ENCODE measurements at places on chromosomes 7 and 10.
A peak's percentile ranks its signal among the peaks of the same experiment; 100 is the strongest.

DNA sequence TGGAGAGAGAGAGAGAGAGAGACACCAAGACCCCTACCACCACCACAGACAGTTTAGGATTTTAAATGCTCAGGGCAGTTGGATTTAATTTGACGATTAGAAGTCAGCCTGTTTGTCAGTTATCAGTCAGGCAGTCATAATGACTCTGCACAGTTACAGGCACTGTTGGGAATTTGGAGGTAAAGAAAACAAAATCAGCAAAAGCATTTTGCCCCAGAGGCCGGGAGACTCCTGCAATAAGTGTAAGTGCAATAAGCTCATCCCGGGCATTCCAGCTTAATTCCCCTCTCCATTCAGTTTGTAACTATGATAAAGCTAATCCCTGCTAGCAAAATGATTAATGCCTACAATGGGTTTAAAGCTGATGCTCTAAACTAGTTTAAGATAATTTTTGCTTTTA is 13.5 kb downstream of the SEMA3C start:
- DNase-seq, result no peak

DNA sequence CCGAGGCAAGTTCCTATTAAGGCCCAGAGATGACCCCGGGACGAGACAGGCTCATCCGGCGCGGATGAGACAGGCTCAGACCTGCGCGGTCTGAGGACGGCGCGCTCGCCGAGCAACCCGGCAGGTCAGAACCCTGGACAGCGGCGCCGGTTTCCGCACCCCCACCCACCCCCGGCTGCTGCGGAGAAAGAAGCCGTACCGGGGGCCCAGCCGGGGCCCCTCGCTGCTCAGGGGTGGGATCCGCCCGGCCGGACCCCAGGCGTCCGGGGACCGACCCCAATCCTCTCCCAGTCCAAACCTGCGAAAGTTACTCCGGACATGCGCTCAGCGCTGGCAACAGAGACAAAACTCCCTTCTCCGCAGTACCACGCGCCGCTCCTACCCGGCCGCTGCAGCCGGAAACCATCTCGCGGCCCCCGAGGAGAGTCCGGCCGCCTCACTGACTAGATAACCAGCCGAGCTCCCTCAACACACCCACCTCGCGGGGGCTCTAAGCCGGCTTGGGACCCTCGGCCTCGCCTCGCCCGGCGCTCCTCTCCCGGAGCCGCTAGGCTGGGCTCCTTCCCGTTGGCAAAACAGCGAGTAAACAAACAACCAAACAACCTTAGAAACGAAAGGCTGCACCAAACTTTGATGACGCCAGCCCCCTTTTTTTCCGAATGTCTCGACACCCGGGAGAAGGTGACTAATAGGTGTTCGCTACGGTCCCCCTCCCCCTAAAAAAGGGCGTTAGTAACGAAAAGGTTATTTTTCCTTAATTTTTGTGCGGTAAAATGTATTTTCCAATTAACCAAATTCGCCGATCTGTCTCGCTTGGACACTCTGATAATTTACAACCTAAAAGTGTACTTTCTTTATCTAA is 2.3 kb upstream of the DRGX start:
- DNase-seq, result no peak

DNA sequence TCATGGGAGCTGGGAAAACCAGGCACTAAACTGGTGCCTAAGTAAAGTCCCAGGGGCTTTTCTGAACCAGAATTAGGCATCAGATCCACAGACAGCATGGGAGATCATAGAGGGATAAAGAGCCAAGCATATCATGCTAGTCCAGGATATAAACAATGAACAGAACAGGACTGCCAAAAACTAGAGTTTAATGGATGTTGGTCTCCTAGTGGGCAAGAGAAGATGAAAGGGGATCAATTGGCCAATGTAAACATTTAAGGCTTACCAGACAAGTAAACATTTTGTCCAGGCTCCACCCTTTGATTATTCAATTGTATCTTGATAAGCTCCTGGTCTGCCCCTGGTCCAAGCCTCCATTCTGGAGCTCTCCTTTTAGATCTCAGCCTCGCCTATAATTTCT is 18.9 kb downstream of the MACC1 start:
- no peak for DNase-seq

DNA sequence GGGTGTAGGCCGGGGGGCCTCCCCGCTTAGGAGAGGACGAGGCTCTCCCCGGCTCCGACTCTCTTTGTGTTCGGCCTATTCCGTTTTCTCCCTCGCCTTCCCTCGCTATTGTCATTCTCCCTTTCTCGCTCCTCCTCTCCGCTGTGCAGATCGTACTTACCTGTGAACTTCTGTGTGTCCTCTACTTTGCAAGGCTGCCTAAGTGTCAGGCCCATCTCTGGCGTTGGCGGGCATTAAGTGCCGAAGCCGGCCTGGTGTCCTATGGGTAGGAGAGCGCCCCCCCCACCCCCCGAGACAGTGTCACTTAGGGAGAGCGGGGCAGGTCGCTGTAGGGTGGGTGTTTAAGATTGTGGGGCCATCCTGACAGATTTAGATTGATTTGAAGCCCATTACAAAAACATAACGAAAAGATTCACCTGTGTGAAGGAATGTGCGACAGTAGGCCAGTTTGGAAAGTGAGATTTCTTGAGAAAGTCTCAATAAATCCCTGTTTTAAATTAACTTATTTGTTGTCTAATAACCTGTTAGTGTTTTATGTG is 579 bp downstream of the RBM33 start:
- DNase-seq, result peak; percentile 19

DNA sequence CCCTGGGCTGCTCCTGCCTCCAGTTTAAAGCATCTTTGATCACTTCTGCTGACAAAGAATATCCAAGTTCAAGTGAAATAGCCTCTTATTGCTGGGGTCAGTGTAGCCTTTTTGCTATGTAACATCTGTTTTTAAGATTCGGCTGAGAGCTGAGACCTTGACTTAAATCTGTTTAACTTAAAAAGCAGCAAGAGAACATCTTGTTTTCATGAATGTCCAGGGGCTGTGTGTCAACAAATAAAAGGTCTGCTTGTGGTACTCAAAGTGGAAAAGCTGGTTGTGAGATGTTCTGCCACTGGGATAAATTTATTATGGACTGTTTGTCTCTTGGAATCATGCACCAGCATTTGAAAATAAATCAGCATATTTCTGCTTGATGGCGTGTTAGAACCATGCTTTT is 73.2 kb downstream of the CALD1 start:
- DNase-seq, result no peak

DNA sequence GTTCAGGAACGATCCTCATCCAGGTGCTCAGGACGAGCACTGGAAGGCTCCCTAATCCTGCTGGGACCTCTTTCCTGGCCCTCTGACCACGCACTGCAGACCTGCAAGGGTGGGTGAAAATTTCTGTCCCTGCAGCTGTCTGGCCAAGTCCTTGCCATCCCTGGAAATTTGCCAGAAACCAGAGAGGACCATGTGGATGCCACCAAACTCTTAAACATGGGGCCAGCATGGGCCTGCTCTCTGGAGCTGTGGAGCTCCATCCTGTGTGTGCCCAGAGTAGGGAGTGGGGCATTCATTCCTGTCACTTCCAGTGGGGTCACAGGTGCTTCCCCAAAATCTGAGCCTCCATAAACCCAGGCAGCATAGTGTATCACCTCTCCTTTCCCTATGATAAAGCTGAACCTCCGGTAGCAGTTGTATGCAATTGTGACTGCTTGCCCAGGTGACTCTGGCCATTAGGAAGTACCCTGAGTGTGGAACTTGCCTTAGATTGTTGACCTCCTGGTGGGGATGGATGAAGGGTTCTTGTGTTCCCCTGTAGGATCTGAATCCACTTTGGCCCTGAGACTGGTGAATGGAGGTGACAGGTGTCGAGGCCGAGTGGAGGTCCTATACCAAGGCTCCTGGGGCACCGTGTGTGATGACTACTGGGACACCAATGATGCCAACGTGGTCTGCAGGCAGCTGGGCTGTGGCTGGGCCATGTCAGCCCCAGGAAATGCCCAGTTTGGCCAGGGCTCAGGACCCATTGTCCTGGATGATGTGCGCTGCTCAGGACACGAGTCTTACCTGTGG is 57.1 kb downstream of the DMBT1 start:
- DNase-seq, result no peak

DNA sequence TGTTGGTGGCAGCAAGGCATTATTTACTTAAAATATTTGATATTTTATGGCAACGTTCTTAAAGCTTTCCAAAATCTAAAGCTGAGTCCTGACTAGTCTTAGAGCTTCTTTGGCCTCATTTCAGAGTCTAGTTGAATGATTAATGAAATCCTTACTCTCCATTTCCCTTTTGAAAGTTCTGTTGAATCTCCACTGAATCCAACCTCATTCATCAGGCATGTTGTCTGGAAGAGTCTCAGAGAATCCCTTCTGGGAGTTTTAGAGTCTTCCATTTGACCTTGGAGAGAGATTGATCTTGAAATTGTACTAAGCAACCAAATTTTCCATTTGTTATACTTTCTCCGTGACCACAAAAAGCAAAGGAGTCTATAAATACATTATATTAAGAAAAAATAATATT is 198.5 kb upstream of the TMEM196 start:
- DNase-seq, result no peak

- DNase-seq, result no peak
Observed at GRCh38 chr7:41438705-41439514, 264.0 kb downstream of the INHBA start.

- no peak for DNase-seq
Observed at GRCh38 chr7:135879233-135879632, 97.9 kb downstream of the MTPN start.

DNA sequence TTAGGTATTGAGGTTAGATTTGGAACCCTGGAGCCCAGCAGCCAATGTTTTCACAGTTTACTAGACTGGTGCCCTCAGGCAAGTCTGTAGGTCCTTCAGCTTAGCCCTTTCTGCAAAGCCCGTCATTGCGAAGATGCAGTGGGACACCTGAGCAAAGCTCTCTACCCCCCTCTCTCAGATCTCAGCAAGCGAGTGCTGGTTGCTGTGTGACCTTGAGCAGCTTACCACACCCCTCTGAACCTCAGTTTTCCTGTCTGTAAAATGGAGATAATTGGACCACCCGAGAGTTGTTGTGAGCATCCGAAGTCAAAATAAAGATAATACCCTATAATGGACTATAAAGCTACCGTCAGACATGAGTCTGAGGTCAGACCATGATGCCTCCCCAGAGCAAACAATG is 3.7 kb downstream of the NPC1L1 start:
- no peak for DNase-seq

DNA sequence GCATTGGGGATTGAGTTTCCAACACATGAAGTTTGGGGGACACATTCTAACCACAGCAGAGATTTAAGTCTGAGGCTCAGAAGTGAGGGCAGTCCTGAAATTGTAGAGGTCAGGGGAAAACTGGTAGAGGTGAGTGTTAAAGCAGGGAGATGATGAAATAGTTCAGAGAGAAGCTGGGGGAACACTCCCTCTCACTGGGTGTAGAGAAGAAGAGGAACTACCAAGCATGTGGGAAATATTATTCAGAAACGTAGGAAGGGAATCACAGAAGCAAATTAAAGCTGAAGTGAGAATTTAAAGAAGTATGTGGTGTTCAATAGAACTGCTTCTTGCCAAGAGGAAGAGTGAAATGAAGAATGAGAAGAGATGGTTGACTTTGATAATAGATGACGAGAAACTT is 121.5 kb upstream of the FAM3C start:
- no peak for DNase-seq

GRCh38 chr10:87092861-87093631 is 1.6 kb downstream of the GLUD1 start:
- DNase-seq, result no peak

- no peak for DNase-seq
Observed at GRCh38 chr10:23826421-23826820, 382.5 kb upstream of the KIAA1217 start.

DNA sequence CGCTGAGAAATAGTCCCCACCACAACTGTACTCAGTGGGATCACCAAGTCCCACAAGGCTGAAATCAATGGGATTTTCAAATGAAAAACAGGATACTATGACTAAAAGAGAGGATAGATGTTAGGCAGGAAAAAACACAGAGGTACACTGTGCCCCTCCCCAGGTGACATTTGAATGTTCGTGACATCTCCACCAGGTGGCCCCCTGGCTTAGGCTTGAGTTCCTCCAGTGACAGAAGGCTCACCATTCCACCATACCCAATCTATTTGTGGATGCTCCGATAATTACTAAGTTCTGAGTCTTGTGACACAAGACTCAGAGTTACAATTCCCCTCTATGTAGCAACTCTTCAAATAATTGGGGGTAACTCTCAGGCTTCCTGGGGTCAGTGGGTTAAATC is 77.5 kb upstream of the KCNMA1 start:
- DNase-seq, result no peak

DNA sequence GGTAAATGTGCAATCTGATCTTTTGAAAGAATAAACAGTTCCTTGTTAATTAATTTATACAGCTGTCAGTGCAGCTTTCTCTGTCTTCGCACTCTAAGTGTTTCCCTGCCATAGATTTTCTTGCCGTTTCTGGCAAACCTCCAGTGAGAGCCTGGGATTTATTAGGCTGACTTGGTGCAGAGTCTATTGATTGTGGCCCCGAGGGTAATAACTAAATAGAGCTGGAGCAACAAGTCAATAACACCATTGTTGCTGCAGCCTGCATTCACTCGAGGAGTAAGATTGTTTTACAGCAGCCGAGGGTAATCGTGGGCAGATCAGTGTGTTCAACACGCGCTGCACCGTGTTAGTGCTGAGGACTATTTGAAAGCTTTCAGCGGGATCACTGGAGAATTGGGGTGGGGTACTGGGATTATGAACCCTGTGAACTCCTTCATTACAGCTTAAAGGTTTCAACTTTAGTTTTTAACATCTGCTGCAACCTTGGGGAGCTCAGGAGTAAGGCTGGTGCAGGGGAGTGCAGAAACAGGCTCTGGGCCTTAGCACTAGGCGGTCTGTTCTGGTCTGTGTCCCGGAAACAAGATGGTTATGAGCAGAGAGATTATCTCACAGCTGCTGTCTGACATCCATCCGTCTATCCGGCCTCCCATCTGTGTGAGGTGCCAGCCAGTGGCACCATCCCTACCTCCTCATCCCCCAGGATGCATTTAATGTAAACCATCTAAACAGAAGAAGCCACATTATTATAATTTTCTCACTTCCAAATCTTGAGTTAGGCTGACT is 174.0 kb upstream of the TCF7L2 start:
- DNase-seq, result no peak

- DNase-seq, result no peak
Observed at GRCh38 chr10:22560913-22561239, 153.5 kb downstream of the PIP4K2A start.

GRCh38 chr10:129532838-129533237 is 65.8 kb downstream of the MGMT start:
- no peak for DNase-seq

DNA sequence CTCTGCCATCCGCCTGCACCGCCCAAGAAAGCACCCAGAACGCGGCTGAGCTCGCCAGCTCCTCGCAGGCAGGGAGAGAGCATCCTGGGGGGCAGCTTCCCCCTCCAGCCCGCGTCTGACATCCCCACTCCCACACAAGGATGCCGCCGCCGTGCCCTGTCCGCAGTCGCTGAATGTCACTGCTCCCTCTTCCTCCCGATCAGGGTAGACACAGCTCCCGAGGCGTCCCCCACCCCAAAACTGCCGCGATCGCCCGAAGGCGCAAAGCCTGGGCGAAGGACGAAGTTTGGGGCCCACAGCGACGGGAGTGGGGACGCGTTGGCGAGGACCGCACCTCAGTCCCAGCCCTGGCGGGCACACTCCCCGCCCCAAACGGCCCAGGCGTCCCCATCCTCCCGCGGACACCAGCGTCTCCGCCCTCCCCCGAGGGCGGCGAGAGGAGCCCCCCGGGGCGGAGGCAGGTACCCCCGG is 1.5 kb upstream of the KAT6B start:
- DNase-seq, result peak; percentile 41

Measured in activated naive CD4-positive, alpha-beta T cell (primary cell).